Vagina (tissue), 2 donors: ENCODE measurements at places on chromosomes 1 and 21. TPM values are rescaled to one million over a fixed set of nuclear protein-coding genes. Genes with fewer than 3 reads are reported as not detected.

Gene MYOG
- not detected for total RNA-seq

Gene OR2L13
- not detected for total RNA-seq

Gene MMP23B
- total RNA-seq: 42.7 TPM

GRCh38 chr1:47849005-47849521 lies 148.1 kb downstream of the TRABD2B start:
- DNase-seq: no peak
- no peak overlapping the region for H3K4me3 ChIP-seq
- no peaks in the 10 kb centered on the region for H3K36me3 ChIP-seq
- no peaks in the 10 kb centered on the region for H3K27me3 ChIP-seq
- peaks cover 15% of the 10 kb centered on the region for H3K4me1 ChIP-seq

- DNase-seq: no peak
- H3K4me1 ChIP-seq: peaks cover 20% of the 10 kb centered on the region
- H3K27me3 ChIP-seq: no peaks in the 10 kb centered on the region
- no peak overlapping the region for H3K27ac ChIP-seq
- H3K36me3 ChIP-seq: no peaks in the 10 kb centered on the region
Measured at GRCh38 chr1:89555550-89555949, 30.9 kb downstream of the LRRC8B start.

- no peak overlapping the region for H3K4me3 ChIP-seq
- H3K27ac ChIP-seq: no peak overlapping the region
- H3K4me1 ChIP-seq: no peaks in the 10 kb centered on the region
- no peak for DNase-seq
- no peaks in the 10 kb centered on the region for H3K36me3 ChIP-seq
Measured at GRCh38 chr1:70874818-70875217, 172.8 kb downstream of the PTGER3 start.

- H3K27ac ChIP-seq: no peak overlapping the region
- no peaks in the 10 kb centered on the region for H3K4me1 ChIP-seq
- no peak for DNase-seq
- H3K36me3 ChIP-seq: no peaks in the 10 kb centered on the region
Measured at GRCh38 chr1:192962901-192963300, 96.3 kb downstream of the UCHL5 start.
